Mucosa of gallbladder (tissue), 1 donor: ENCODE measurements at places on chromosomes 6 and 20. TPM values are rescaled to one million over a fixed set of nuclear protein-coding genes. Genes with fewer than 3 reads are reported as not detected.

The BNIP5 gene
- total RNA-seq, result 7.4 TPM

DNA sequence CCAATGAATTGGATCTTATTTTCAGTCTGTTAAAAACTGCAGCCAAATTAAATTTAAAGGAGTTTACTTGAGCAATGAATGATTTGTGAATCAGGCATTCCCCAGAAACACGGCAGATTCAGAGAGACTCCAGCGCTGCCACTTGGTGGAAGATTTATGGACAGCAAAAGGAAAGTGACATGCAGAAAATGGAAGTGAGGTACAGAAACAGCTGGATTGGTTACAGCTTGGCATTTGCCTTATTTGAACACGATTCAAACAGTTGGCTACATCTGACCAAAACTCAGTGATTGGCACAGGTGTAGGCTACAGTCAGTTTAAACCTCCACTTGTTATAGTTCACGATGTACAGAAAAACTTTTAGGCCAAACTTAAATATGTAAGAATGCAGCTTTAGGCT lies 257.6 kb upstream of the IMPG1 start:
- no peak for DNase-seq

The MOXD1 gene
- total RNA-seq, result 3.8 TPM

DNA sequence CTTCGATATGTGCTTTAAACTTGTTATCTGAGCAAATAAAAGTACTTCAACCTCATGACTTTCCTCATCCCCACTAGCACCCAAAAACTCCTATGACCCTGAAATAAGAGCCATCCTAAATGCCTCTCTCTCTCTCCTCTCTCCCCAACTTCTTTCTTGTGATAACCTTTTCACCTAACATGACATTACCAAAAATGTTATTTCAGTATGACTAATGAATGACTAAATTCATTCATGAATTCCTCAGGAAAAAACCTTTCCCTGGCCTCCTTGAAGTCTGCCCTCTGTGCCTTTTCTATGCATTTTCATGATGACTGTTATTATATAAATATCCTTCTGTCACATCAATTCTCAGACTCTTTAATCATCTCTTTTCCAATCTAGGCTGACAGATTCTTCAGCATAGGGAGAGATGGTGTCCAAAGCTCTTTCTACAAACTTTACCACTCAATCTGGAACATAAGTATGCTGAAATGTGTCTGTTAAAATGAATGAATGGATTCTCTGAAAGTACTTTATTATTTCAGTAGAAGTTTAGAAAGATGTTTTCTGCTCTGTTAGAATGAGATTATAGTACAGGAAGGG lies 114.3 kb upstream of the GGTLC1 start:
- DNase-seq, result no peak

GRCh38 chr6:133623065-133623464 lies 265.8 kb upstream of the TCF21 start:
- peak; percentile 31 for DNase-seq

GRCh38 chr6:125746731-125747588 lies 2.5 kb upstream of the HEY2 start:
- peak; percentile 33 for DNase-seq

The KCNK15 gene
- 14.2 TPM for total RNA-seq

The PLN gene
- total RNA-seq, result 152 TPM

GRCh38 chr6:169896826-169897456 lies 145.5 kb downstream of the ERMARD start:
- DNase-seq, result no peak

- no peak for DNase-seq
Measured at GRCh38 chr6:36926708-36927513, 27.6 kb upstream of the PI16 start.

The COL12A1 gene
- 46.8 TPM for total RNA-seq
